GM12892 (cell line): ENCODE measurements at places on chromosomes 4 and X.

DNA sequence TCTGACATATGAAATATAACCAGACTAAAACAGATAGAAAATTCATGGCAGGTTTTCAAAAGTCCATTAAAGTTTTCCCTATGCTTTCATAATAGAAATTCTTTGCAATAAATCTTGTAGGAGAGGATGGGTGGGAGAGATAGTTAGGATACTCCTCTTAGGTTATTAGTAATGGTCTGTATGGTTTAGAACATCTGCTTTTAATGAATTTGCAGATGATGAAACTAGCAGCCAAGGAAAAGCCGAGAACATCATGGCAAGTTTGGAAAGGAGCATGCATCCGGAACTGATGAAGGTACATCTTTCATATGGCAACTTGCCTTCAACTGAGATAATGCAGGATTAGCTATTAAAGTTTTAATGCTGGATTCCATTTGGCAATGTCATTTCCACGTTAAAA, 70.7 kb downstream of the DOCK11 start:
- no peak for DNase-seq

DNA sequence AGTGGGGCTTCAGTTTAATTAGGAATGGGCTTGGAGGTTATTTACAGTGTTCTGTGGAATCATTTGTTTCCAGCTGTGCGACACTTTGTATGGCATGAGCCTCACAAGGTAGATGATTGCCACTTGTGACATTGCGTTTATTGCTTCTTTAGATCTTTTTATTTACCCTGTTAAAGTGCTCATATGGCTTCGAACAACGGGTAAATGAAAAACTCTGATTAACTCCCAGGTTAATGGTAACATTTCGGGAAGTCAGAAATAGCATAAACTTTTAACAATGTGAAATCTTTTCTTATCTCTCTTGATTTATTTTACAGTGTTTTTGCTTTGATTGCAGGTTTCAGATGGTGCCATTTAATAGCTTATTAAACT, 494.3 kb downstream of the IDS start:
- DNase-seq, result no peak

GRCh38 chrX:8341814-8342590, 122.6 kb upstream of the VCX3B start:
- DNase-seq, result no peak

DNA sequence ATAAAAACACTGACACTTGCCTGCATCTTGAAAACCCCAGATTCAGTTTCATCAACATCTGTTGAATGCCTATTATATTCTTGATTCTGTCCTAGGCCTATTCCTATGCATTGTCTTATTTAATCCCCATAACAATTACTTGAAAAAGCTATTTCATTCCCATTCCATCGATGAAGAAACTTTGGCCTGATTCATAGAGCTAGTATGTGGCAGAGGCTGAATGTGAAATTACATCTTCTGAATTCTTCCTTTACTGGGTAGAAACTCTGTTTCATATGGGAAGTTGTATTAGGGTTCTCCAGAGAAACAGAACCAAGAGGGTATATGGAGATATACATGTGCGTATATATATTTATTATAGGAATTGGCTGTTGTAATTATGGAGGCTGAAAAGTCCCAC, 35.0 kb upstream of the SLC4A4 start:
- no peak for DNase-seq

- no peak for DNase-seq
These were observed 9.3 kb downstream of the CCDC160 start for GRCh38 chrX:134246282-134246681.

DNA sequence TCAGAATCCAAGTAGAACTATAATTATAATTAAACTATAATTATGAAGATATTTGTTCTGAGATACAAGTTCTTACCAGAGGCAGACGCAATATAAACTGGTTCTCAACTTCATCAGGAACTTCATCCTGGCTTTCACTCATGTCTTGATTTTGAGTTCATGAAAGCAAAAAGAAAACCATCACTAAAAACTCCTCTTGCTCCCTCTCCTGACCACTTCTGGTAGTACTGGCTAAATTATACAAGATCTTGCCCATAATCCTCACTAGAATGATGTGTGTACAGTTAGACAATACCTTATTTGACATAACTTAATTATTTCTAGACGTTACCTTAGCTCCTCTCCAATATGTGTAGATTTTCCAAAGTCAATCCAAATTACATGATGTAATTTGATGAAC, 3.7 kb downstream of the TAF7L start:
- DNase-seq, result no peak

- DNase-seq, result no peak
These were observed 38.6 kb upstream of the MSMO1 start for GRCh38 chr4:165288639-165289422.

DNA sequence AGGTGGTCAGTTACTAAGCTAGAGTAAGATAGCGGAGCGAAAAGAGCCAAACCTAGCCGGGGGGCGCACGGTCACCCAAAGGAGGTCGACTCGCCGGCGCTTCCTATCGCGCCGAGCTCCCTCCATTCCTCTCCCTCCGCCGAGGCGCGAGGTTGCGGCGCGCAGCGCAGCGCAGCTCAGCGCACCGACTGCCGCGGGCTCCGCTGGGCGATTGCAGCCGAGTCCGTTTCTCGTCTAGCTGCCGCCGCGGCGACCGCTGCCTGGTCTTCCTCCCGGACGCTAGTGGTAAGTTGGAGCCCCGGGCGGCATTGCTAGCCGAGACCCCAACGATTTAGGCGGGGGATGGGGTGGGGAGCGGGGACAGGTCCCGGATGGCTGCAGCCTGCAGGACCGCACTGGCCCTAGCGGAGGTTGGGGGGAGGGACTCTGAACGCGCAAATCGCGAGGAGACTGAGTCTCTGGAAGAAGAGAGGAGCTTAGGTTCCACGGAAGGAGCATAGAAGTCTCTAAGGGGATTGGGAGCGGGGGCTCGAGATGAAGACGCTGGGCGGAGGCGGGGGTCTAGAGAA, 573 bp downstream of the HTR2C start:
- no peak for DNase-seq

DNA sequence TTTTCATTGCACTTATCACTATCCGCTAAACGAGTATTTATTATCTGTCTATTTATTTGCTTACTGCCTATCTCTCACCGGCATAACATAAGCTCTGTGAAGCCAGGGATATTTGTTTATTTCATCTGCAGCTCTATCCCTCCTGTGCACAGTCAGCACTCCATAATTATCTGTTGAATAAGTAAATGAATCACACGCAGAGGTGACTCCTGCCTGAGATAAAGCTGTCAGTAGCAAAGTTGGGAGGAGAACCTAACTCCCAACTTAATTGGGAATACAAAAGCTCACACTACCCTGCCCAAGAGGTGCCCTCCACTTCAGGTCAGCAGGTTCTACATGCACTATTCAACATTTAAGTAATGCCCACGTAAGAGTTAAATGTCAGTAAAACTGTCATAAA, 85.7 kb downstream of the CORIN start:
- no peak for DNase-seq

GRCh38 chr4:47661741-47662140, 176.1 kb downstream of the CORIN start:
- no peak for DNase-seq

GRCh38 chrX:151703487-151703886, 8.2 kb downstream of the PRRG3 start:
- no peak for DNase-seq

DNA sequence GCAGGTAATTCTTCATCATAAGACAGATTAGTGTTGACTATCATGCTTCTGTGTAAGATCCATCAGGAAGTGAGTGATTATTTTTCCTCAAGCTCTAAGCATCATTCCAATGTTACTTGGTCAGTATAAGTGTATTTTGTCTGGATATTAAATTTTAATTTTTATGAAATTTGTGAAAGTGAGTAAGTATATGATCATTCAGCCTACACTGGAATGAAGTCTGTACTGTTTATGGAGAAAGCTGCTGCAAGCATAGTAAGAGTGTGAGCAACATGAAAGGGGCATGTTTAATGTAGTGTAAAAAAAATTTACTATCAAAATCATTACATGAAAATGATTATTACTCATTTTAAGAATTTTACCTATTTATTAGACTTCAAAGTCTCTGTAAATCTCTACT, 84.8 kb downstream of the IL15 start:
- no peak for DNase-seq

DNA sequence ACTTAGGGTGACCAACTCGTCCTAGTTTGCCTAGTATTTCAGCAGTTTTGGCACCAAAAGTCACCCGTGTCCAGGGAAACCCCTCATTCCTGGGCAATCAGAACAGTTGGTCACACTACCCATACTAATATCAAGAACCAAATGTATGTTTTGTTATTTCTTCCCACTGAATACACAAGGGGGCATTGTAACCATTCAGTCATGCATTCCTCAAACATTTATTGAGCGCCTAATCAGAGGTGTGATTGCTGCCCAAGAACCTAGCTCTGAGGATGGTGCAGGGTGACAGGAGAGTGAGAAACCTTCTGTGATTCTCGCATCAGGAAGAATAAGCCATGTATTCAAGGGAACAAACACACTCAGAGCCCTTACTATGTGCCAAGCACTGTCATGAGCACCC, 69.8 kb upstream of the RAI2 start:
- DNase-seq, result no peak

DNA sequence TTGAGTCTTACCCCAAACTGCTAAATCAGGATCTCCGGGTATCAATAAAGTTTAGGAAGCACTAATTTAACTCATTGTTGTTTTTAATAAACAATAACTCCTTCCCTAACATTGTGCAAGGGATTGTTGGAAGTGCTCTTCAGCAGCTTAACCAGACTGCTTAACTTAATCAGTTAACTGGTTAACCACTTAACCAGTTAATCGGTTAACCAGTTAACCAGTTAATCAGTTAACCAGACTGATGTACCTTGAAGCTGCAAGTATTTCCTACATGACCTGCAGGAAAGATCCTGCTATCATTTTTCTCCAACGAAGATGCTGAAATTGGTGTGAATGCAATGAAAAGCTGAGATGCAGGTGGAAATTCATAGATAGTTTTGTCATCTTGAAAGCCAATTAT, 40.1 kb upstream of the AP1S2 start:
- DNase-seq, result no peak

DNA sequence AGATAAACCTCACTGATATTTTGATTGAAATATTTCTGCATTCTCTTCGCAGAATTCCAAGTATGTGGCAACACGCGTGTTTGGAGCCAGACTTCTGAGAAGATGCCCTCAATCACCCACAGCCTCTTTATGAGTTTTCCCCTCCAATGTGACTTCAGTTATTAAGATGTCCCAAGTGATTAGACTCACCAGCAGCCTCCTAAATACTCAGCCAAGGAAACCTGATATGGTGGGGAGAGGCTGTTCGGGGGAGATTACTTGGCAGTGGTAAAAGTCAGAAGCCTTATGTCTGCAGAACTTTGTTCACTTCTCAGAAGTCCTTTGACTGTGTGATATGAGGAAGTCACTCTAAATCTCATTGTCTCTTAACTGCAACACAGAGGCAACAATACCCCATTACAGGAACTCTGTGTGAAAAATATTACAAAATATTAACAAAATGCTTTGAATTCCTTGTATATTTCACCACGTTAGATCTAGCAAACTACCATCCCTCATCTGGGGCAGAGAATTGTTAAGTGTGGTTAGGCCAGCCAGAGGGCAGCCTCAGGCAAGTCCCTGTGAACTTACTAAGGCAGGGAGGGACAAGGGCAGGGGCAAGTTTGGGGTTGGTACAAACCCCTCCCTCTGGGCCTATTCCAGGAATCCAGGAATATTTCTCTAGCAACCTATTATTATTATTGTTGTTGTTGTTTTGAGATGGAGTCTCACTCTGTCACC, 151.4 kb upstream of the USP9X start:
- no peak for DNase-seq

- DNase-seq, result no peak
These were observed 16.8 kb downstream of the RBM47 start for GRCh38 chr4:40612831-40613230.

DNA sequence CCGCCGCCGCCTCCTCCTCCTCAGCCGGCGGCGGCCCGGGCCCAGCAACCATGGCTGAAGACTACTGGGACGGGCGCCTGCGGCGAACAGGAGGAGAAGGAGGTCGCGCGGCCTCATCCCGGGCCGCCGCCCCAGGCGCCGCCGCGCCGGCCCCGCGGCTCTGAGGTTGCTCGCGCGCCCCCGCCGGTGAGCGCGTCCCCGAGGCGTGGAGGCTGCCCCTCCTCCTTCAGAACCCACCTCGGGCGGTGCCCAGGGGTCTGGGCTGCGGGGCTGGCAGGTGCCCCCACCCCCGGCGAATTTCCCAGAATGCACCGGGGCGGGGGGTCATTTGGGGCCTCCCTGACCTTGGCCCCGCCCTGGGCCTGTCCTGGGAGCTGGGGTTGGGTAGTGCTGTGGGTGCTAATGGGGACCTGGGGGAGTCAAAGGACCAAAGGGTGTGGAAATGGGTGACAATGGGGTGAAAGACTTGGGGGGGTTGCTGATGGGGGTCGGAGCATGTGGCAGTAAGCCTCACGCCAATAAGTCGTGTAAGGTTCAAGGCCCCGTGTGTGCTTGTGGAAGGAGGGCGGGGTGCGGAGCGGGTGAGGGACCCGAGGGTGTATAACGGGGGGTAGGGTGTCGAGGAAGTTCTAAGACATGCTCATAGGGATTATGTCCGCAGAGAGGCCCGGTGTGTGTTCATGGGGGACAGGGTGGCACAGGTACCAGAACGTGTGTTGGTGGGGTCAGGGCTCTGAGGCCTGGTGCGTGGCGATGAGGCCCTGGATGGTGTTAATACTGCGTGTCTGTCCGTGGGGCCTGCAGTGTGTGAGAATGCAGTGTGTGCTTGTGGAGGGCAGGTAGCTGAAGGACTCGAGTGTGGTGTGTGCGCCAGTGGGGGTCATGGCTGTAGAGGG, 687 bp downstream of the CDK16 start:
- peak; percentile 49 for DNase-seq

DNA sequence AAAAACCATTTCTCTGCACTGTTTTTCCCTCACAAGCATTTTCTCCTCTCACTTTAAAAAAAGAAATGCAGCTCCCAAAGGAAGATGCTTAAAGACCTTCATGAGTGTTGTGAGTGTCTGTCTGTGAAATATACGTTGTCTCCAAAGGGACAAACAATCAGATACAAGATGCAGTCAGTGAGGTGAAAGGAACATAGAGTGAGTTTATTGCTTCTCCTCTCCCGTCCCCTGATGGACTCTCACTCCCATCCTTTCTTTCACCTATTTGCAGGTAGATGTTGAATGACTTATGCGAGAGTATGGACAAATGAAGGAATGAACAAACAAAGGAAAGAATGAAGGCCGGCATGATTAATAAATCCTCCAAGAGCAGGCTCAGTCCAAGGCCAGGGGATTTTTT, 561.2 kb upstream of the DIPK2B start:
- DNase-seq, result no peak

GRCh38 chr4:55758570-55758969, 61.0 kb upstream of the EXOC1L start:
- no peak for DNase-seq

DNA sequence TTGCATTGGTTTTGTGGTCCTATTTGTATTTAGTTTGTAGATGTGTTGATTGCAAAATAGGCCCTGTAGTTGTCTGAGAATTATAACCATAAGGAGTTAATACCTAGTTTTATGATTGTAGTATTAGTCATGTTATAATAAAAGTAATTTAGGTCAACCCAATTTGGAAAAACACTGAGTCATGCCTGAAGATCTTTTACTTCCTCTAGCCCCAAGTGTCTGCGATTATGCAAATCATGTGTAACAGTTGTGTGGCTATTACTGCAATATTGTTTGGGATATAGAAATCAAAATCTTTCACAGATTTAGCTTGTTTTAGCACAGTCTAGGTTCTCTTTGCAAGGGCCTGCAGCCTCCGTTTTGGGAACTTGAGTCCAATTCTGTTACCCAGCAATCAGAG, 12.6 kb downstream of the SRD5A3 start:
- peak; percentile 13 for DNase-seq
